Left renal pelvis (tissue), 4 donors: ENCODE measurements at places on chromosomes 7 and 10. TPM values are rescaled to one million over a fixed set of nuclear protein-coding genes. Genes with fewer than 3 reads are reported as not detected.

DNA sequence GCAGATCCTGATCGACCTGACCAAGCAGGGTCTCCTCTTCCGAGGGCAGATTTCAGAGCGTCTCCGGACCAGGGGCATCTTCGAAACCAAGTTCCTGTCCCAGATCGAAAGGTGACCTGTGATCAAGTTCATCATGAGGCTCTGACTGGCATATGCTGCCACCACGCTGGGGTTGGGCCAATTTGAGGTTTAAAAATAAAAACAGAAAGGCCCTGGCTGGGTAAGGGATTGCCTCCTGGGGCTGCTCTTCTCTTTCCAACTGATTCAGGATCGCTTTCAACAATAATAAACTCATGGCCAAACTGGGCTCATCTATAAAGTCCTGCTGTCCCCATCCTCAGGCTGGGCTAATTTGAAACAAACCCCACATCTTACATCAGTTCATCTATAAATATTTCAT lies 17.1 kb upstream of the HK1 start:
- no peak for DNase-seq

- no peak for DNase-seq
Observed at GRCh38 chr10:95266674-95267095, 24.1 kb downstream of the PDLIM1 start.

GRCh38 chr10:104329735-104330134 lies 8.5 kb downstream of the ITPRIP start:
- no peak for DNase-seq

Gene GPR15LG
- polyA plus RNA-seq = not detected

Gene SFTPD
- polyA plus RNA-seq = 1.5 TPM

GRCh38 chr10:133238466-133238804 lies 780 bp downstream of the VENTX start:
- DNase-seq = no peak

GRCh38 chr10:97336006-97336405 lies 1.5 kb upstream of the FRAT2 start:
- DNase-seq = no peak

- DNase-seq = no peak
Observed at GRCh38 chr10:63593576-63593975, 72.4 kb downstream of the REEP3 start.
